GM10248 (cell line): ENCODE measurements at places on chromosomes 6 and 20.
A peak's percentile ranks its signal among the peaks of the same experiment; 100 is the strongest.

DNA sequence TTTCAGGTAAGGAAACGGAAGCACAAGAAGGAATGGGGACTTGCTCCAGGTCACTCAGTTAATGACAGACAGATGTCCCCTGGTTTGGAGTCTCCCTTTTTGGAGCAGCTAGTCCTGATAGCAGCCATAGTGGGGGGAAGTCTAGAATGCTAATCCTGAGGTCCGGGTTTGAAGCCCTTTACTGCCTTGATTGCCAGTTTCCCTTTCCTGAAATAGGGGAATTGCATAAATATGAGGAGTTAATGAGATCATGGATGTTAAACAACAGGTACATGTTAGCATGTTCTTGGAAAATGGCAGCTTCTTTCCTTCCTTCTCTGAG, 341 bp upstream of the TTPAL start:
- no peak for DNase-seq

- DNase-seq = no peak
Observed at GRCh38 chr6:164013480-164014208, 599.1 kb downstream of the QKI start.

GRCh38 chr6:102051001-102051400, 657.5 kb downstream of the GRIK2 start:
- no peak for DNase-seq

DNA sequence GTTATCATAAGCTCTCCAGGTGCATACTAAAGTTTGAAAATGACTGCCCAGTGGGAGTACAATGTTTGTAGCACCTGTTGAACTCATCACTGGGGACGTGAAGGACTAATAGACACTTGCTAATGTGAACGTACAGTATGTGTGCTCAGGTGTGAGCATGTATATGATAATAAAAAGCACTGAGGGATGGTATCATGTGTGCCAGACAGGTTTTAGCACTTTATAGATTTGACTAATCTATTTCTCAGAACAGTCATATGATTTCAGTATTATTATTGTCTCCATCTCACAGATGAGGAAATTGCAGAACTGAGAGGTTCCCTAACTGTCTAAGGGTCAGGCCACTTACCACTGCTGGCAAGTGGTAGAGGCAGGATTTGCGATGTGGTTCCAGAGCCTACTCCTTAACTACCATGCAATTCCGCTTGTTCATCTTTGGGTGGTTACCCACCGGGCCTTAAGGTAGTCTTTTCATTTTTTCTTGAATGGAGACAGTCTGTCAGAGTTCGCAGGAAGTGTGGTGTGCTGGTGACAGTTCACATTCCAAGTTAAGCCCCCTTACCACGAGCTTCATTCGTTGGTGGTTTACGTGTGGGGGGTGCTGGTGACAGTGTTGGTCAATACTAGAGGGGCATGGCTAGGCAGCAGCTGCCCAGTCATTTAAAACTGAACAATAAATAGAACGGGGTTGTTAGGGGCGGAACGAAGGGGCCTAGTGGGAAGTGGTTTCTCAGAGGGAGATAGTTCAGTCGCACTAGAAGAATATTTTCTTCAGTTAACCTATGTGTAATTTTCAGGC, 46.8 kb downstream of the RREB1 start:
- DNase-seq = no peak

GRCh38 chr6:45607798-45608197, 230.1 kb upstream of the SUPT3H start:
- no peak for DNase-seq

DNA sequence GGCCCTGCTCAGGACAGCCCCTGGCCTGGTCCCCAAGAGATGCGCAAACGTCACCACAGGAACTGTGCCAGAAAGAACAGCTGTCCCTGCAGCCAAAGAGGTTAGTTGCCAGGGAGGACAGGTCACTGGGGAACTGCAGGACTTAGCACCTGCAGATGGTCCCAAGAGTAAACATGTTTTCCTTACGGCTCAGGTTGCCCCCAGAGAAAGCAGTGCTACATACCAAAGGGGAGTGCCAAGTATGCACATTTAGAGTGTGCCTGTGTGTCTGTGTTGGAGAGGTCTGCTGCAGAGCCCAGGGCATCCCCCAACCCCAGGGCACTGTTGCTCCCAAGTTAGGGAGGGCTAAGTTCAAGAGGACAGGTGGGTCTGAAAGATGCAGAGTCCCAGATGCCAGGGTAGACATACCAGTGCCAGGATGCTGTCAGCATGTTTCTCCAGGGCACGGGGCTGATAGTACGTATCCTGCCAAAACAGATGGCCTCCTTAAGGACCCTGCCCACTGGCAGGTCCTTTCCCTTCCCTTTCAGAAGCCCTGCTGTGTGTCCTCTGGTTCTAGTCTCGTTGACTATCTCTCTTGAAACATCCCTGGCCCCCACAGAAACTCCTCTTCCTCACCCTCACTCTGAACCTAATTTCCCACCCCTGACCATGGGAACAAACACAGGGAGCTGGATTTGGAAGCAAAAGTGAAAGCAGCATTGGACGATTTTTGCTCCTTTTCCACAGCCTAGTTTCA, 1.3 kb downstream of the ABHD16A start:
- no peak for DNase-seq

DNA sequence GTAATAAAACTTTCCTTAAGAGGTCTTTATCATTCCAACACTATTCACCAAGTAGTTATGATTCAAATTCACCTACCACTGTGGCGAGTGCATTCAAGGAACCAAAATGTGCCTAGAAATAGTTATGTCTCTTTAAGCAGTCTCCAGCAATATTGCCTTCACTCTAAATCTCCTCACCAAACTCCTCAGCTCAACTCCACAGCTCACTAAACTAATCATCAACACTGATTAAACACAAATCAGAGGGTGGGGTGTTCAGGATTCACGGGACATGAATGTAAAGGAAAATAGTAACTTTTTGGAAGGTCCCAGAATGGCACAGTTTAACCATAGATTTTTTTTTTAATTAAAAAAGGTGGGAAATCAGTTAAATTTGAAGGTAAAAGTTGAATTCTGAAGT, 70.5 kb upstream of the THEMIS start:
- DNase-seq = no peak

- no peak for DNase-seq
Observed at GRCh38 chr6:145116591-145117178, 618.6 kb downstream of the EPM2A start.

- no peak for DNase-seq
Observed at GRCh38 chr6:109714166-109714565, 23.1 kb downstream of the FIG4 start.

DNA sequence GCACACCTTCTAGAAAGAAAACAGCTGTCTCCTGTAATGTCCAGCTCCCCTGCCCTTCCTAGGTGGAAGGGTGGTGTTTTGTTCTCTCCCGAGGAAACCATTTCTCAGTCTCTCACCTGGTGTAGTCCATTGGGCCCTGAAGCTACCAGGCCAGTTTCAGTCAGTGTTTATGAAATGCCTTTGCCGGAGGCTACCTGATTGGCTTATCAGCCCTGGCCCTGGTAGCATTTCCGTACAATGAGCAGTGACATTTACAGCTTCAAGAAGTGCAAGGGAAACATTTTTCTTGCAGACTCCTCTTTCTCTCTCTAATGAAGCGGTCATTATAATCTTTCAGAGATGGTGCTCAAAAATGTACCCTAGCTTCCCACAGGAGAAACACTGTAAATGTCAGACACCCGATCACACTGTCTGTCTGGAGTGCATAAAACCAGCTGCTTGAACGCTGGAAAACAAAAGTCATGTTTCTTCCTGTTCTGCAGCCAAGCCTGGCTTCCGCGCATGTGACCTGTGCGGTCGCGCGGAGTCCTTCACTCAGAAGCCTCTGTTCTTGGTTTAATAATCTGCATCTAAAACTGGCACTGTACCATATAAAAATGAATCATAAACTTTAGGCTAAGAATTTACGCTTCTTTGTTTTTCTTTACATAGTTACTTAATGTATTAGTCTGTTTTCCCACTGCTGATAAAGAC, 28.4 kb upstream of the SAYSD1 start:
- no peak for DNase-seq

GRCh38 chr20:19129306-19129705, 83.1 kb upstream of the SLC24A3 start:
- DNase-seq = no peak

DNA sequence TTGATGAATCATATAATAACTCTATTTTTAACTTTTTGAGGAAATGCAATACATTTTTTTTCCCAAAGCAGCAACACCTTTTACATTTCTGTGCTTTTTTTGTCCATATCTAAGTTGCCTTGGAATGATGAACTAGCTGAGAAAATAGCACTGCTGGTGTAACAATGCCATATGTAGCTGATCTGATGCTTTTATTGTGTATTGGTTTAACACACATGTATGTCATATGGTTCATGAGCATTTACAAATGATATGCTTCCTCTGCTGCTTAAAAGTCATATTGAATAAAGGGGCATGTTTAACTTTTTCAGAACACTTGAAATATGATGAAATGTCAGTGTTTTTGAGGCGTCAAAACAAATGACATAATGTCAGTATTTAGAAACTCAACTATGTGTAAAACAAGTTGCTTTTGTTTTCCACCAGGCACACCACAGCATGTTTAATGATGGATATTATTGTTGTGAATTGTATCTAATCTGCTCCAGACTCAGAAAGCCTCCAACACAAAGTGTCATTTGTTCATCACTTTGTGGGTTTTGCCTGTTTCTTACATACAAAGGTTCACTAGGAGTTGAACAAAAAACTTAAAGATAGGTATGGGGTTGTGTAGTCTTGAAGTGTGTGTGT, 775.8 kb upstream of the FLRT3 start:
- DNase-seq = no peak

- DNase-seq = no peak
Observed at GRCh38 chr20:3277686-3278465, 38.9 kb upstream of the SLC4A11 start.

DNA sequence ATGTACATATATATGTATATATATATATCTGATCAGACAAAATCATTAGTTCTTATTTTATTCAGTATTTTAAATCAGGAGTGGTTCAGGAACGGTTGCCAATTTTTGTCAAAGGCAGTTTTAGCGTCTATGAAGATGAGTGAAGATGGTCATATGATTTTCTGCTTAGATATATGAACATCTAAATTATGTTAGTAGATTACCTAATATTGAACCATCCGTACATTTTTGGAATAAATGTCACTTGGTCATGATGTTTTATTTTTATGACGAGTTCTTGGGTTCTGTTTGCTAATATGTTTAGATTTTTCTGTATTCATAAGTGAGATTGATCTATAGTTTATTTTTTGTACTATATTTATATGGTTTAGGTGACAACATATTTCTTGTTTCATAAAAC, 3.3 kb downstream of the TMEM244 start:
- DNase-seq = no peak

DNA sequence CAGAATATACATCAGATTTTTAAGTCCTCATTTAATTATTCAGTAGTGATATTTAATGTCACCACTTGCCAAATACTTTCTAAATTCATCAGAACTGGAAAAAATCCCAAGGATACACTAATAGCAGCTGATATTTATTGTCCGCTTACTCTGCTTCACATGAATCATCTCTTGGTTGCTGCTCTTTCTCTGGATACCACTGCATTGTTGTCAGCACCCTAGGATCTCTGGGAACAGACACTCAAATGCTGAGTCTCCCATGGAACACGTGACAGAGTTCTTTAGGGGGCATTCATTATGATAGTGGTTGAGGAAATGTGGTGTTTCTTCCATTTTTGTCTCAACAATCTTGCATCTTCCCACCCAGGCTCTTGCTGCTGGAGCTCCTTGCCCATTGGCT, 318.0 kb downstream of the RFPL4B start:
- no peak for DNase-seq

DNA sequence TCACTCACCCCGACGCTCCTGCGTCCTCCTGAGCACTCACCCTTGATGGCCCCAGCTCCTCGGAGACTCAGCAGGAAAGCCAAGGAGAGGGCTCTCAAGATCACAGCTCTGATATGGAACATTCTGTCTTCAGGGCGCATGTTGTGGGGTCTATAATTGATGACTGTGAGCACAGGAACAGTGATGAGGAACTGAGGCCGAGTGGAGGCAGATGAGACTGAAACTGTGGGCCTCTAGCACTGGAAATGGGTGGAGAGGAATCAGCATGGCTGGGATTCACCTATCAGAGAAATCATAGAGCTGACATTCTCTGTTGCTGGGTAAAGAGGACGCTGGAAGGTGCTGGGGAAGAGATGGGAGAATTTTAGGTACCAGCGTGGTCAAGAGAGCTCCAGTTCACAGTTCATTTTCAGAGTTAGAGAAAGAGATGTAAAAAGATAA, at the start of gene HLA-DPA1:
Gene HLA-DPA1 (minus strand): TSS at position 219 of the 441 bp plus-strand sequence.
- DNase-seq = peak; percentile 86

- DNase-seq = no peak
Observed at GRCh38 chr20:44772636-44773035, 27.0 kb downstream of the KCNK15 start.

DNA sequence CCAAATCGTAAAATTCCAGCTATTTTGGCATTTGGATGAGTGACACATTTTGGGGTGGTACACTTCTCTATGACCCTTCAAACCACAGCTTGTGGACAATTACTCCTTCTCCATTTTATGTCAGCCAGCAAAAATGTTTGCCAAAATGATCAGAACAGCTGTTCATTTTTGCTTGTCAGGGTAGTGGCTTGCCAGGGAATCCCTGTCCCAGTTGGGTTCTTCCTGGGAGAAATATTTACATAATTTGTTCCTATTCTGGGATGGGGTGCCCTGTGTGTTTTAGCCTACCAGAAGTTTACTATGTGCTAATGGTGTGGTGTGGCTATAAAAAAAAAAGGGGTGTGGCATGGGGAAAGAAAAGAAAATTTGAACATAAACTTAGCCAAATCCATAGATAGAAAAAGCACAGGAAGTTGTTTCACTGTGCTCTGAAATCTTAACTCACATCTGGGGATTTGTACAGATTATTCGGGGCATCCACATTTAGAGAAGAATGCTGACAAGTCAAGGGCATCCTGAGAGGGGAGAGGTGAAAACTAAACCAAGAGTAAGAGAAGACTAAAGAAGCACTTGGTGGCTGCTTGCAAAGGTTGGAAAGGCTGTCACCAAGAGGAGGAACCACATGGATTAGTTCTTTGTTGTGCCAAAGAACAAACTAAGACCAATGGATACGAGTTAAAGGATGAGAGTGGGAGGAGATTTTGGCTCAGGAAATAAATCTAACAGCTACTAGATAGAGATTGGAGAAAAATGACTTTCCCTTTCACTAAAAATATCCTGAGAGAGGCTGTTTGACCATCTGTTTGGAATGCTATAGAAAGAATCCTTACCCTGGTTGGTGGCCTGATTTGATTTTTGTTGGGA, 55.2 kb upstream of the RBM24 start:
- no peak for DNase-seq

GRCh38 chr20:6381887-6382286, 259.1 kb upstream of the FERMT1 start:
- DNase-seq = no peak

DNA sequence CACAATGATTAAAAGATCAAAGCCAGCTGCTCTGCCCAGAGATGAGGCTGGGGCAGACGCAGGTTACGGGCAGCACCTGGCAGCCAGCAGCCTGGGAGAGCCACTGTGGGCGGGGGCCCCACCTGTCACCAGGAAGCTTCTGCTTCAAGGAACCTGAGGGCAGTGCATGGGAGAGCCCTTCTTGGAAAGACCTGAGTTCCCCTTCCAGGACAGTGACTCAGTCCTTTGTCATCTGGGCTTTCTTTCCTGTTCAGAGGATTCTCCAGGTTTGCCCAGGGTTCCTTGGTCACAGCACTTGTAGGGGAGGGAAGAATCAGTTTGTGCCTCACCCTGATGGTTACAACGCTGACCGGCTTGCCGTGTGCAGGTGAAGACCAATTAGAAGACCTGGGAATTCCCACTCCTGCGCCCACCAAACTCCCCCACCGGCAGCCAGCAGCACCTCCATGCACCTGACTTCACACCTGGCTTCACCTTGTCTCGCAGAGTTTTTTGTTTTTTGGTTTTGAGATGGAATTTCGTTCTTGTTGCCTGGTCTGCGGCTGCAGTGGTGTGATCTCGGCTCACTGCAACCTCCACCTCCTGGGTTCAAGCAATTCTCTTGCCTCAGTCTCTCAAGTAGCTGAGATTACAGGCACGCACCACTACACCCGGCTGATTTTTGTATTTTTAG, 2.0 kb downstream of the ZBP1 start:
- no peak for DNase-seq
